Common myeloid progenitor, CD34-positive (primary cell): ENCODE measurements at places on chromosomes 5 and 9.

DNA sequence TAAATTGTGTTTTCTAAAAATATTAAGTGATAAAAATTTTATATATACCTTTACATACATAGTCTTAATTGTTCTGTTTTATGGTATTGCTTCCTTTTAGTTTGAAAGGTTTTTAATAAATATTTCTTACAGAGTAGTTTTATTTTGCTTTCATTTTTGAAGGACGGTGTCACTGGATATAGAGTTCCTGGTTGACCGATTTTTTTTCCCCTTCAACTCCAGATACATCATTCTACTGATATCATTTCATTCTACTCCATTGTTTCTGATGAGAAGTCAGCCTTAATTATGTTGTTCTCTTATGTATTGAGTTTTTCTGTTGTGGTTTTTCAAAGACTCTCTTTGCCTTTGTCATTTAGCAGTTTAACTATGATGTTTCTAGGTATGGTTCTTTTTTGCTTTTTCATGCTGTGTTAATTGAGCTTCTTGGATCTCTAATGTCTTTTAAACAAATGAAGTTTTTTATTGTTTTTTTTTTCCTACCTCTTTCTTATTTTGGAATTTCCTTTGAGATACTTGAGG, 30.4 kb downstream of the MTREX start:
- no peak overlapping the region for H3K27ac ChIP-seq
- no peaks in the 10 kb centered on the region for H3K4me1 ChIP-seq
- peaks cover 13% of the 10 kb centered on the region for H3K36me3 ChIP-seq
- no peak overlapping the region for H3K4me3 ChIP-seq
- no peak for DNase-seq
- no peaks in the 10 kb centered on the region for H3K27me3 ChIP-seq

GRCh38 chr9:122144836-122145591, 14.6 kb downstream of the NDUFA8 start:
- no peak overlapping the region for H3K4me3 ChIP-seq
- H3K27me3 ChIP-seq: no peaks in the 10 kb centered on the region
- peaks cover 7% of the 10 kb centered on the region for H3K36me3 ChIP-seq
- H3K4me1 ChIP-seq: peaks cover 17% of the 10 kb centered on the region
- no peak overlapping the region for H3K27ac ChIP-seq
- DNase-seq: no peak

- H3K27me3 ChIP-seq: no peaks in the 10 kb centered on the region
- H3K4me3 ChIP-seq: no peak overlapping the region
- H3K4me1 ChIP-seq: peaks cover 12% of the 10 kb centered on the region
- H3K27ac ChIP-seq: no peak overlapping the region
- peak; percentile 92 for DNase-seq
Measured at GRCh38 chr5:165029099-165029870, 1523.9 kb downstream of the MAT2B start.

GRCh38 chr9:81656004-81656403, 33.3 kb downstream of the TLE1 start:
- peak; percentile 29 for DNase-seq
- no peaks in the 10 kb centered on the region for H3K27me3 ChIP-seq
- H3K4me3 ChIP-seq: no peak overlapping the region
- H3K36me3 ChIP-seq: no peaks in the 10 kb centered on the region
- no peak overlapping the region for H3K27ac ChIP-seq

DNA sequence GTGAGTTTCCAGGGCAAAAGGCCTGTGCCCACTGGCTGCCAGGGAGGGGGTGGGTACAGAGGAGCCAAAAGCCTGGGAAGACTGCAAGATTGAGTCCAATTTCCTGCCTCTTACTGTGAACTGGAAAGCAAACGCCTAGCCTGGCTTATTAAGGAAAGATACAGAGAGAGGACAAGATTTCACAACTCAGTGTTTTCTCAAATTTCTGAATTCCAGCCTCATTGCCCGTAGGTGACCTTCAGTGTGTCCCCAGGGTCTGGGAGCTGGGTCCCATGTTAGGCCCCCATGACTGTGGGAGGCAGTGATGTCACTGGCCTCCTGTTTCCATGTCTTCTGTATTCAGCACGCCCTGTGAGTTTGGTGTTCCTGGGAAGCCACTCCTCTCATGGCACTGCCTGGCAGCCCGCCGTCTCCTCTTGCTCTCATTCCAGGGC, 60.6 kb upstream of the PTPN3 start:
- no peak for DNase-seq
- H3K4me3 ChIP-seq: no peak overlapping the region
- no peak overlapping the region for H3K27ac ChIP-seq
- H3K4me1 ChIP-seq: no peaks in the 10 kb centered on the region

- H3K27ac ChIP-seq: no peak overlapping the region
- H3K4me3 ChIP-seq: no peak overlapping the region
- no peaks in the 10 kb centered on the region for H3K36me3 ChIP-seq
- H3K4me1 ChIP-seq: no peaks in the 10 kb centered on the region
- H3K27me3 ChIP-seq: no peaks in the 10 kb centered on the region
- no peak for DNase-seq
Measured at GRCh38 chr9:74412236-74412979, 84.7 kb upstream of the RORB start.

DNA sequence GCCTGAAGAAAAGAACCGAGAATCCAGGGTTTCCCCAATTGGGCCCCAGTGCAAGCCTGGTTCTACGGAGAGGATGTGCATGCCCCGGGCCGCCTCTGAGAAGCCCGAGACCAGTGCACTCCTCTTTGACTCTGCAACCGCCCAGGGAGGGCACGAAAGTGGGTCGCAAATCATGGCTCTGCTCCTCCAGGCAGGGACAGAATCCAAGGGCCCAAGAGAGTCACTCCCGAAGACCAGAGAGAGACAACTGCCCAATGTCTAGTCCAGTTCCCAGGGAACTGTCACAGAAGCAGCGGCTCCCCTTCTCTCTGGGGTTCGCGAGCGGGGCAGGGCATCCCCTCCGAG, 107.8 kb downstream of the PSD2 start:
- peaks cover 17% of the 10 kb centered on the region for H3K27me3 ChIP-seq
- no peak overlapping the region for H3K27ac ChIP-seq
- H3K4me1 ChIP-seq: peaks cover 18% of the 10 kb centered on the region
- peak overlapping the region; percentile 62 for H3K4me3 ChIP-seq

DNA sequence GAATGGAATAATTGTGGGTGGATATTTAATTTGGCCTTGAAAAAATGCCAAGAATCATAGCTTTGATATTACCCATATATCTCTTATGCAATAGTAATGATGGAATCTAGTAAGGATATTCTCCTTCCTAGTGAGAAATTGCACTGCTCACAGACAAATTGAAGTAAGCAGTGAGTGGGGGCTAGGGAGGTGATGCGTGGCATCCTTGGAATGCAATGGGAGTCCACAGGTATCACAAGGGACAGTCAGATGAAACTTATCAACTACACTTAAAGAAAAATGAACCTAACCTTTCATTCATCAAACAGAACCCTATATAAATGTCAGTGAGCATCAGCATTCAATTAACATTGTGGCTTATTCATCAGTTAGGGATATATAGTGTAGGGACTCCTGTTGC, 57.8 kb downstream of the IZUMO3 start:
- DNase-seq: no peak
- H3K36me3 ChIP-seq: no peaks in the 10 kb centered on the region
- no peak overlapping the region for H3K4me3 ChIP-seq

- H3K36me3 ChIP-seq: no peaks in the 10 kb centered on the region
- no peak overlapping the region for H3K4me3 ChIP-seq
- H3K4me1 ChIP-seq: no peaks in the 10 kb centered on the region
- no peak overlapping the region for H3K27ac ChIP-seq
- no peaks in the 10 kb centered on the region for H3K27me3 ChIP-seq
Measured at GRCh38 chr5:116176121-116176520, 91.3 kb downstream of the COMMD10 start.

GRCh38 chr9:12785260-12785770, 10.5 kb downstream of the LURAP1L start:
- H3K27ac ChIP-seq: no peak overlapping the region
- H3K27me3 ChIP-seq: no peaks in the 10 kb centered on the region
- no peak for DNase-seq
- H3K4me3 ChIP-seq: no peak overlapping the region
- no peaks in the 10 kb centered on the region for H3K36me3 ChIP-seq
